ENCODE measurements at places on chromosomes 4 and X.

DNA sequence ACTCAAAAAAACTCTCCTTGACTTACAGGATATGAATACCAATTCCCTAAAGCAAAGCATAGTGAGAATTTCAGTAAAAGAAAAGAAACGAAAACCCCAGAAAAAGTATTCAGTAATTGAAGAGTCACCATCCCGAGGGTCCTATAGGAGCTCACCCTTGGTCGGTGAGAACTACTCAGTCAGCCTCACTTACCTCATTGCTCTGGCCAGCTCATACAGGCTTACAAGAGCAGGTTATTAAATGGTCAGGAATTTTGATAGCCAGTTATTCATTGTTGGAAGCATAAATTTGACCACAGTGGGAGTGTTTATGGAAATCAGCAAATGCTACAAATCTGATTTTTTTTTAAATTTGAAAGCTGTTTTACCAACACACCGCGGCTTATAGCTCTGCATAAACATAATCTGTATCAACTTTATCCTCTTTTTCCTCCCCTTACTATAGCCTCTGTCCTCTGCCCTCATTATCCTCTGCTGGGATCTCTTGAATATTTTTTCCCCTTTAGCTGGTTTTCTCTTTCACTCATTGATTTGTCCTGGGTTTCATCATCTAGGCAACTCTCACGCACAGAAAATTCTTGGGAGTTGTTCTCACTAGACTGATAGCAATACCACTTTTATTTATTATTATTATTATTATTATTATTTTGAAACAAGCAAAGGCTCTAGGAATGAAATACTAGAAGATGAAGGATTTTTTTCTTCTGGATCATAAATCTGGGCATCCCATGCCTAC is 11.0 kb upstream of the CXCL2 start:
- DNase-seq, result no peak

- DNase-seq, result no peak
Measured at GRCh38 chr4:101846550-101846949, 56.0 kb downstream of the BANK1 start.

DNA sequence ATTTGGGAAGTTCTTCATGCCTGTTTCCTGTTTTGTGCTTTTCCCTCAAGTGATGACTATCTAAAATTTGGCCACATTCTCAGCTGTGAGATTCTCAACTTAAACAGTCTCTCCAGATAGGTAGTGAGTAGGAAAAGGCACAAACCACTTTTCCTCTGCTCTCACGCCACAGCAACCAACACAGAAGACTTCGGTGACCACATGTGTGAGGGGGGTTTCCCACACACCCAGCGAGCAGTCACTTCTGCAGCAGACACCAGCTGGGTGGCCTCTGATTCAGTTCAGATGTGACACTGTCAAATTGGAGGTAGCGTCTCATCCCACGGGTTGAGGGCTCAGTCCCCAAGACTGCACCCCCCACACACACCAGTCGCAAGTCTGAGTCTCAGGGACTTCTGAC is 25.1 kb upstream of the CLDN34 start:
- DNase-seq, result no peak

GRCh38 chrX:49077941-49078340 is 1.7 kb downstream of the WDR45 start:
- no peak for DNase-seq

DNA sequence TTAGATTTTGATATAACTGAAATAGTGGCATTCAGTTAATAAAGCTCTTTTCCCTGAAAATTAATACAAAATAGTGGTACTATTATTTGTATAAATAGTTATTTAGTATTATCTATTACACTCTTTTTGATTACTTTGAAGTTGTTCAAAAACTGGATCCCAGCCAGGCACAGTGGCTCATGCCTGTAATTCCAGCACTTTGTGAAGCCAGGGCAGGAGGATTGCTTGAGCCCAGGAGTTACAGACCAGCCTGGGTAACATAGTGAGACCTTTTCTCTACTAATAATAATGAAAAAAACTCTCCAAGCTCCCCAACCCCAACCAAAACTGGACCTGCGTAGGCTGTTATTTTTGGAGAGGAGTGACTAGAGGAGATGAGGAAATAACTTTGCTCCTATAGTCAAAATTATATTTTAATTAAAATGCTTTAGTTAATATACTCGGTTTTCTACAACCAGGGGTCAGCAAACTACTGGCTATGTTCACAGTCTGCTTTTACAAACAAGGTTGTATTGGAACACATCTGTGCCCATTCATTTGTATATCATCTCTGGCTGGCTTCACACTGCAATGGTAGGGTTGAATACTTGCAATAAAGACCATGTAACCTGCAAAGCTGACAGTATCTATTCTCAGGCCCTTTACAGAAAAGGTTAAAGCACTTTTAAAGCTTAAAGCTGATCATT is 27.6 kb downstream of the GUCY1A1 start:
- no peak for DNase-seq

DNA sequence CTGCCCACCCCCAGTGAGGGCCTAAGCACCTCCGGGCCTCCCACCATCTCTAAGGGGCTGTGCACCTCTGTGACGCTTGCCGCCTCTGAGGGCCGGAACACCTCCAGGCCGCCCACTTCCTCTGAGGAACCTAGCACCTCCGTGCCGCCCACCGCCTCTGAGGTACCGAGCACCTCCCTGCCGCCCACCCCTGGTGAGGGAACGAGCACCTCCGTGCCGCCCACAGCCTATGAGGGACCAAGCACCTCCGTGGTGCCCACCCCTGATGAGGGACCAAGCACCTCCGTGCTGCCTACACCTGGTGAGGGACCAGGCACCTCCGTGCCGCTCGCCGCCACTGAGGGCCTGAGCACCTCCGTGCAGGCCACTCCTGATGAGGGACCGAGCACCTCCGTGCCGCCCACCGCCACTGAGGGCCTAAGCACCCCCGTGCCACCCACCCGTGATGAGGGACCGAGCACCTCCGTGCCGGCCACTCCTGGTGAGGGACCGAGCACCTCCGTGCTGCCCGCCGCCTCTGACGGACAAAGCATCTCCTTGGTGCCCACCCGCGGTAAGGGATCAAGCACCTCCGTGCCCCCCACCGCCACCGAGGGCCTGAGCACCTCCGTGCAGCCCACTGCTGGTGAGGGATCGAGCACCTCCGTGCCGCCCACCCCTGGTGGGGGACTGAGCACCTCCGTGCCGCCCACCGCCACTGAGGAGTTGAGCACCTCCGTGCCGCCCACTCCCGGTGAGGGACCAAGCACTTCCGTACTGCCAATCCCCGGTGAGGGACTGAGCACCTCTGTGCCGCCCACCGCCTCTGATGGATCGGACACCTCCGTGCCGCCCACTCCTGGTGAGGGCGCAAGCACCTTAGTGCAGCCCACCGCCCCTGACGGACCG is 977 bp downstream of the MAGEE1 start:
- no peak for DNase-seq

DNA sequence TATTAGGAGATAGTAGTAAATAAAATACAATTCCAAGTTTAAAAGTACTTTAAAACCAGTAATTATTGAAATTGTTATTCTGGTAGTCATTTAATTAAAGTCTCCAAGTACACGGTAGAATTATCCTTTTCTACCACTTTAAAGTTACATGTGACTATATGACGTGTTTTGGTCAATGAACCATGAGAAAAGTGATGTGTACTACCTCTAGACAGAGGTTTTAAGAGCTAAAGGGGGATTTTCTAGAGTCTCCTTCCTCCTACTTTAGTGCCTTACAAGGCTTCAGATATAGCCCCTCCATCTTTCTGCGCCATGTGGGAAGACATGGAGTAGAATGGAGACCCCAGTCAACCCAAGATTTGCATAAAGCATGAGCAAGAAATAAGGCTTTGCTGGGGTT is 2296.6 kb upstream of the AGA start:
- no peak for DNase-seq

DNA sequence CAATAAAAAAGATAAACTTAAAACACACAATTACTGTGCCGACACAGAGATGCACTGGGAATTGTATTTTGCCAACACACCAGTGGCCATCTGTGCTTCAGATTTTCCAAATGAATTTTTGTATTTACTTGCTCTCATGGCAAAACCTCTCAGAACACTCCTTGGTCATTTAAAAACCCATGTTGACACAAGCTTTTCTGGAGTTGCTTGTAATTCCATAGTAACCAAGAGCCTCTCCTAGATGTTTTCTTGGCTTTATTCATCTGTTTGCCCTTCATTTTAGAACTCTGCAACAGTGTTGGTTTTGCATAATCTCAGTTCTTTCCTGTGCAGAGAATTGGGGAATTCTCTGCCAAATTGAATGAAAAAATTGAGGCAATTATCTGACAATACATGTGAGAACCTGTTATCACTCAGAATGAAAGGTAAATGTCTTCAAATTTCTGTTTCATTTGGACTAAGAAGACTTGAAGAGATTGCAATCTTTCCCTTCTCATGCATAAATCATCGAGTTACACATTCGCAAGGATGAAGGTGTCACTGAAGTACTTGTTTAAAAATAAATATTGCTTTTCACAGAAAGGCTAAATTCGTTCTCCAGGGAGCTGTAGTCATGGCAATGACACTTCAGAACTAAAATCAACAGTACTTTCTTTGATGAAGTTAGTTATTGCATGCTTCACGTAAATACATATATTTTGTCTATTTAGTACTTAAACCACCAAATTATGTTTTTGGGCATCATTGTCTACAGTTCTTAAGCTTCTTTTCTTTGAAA is 301.8 kb upstream of the CTSO start:
- no peak for DNase-seq

- no peak for DNase-seq
Measured at GRCh38 chr4:185309770-185310169, 86.0 kb downstream of the LRP2BP start.

DNA sequence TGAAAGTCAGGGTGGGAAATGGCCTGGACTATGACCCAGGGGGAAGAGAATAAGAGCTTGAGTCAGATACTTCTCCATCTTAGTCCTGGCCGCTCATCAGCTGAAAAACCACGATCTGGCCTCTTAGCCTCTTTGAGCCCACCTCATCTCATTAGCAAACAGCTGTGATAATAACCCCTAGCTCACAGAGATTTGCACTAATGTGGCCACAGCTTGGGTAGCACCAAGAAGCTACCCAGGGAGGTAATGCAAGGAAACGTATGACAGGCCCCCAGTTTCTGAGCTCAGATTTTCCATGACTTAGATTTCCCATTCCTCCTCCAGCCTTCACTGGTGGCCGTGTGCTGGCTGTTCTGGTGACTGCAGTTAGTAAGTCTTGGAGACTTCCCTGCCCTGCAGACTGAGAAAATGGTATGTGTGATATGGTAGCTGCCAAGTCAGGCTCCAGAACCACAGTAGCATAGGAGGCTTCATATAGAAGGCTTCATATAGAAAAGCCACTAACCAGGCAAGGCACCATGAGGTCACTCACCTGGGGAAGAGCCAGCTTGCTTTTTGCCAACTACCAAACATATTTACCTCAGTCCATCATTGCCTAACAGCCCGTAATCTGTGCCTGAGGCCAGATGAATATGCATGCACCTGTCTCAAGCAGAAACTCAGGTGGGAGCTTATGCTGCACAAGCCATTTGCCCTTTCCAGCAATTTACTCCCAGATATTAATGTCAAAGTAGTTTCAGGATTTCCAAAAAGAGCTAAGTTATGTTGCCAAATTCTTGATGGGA is 51.4 kb upstream of the GABRE start:
- no peak for DNase-seq

- no peak for DNase-seq
Measured at GRCh38 chr4:175109933-175110332, 191.8 kb downstream of the ADAM29 start.

DNA sequence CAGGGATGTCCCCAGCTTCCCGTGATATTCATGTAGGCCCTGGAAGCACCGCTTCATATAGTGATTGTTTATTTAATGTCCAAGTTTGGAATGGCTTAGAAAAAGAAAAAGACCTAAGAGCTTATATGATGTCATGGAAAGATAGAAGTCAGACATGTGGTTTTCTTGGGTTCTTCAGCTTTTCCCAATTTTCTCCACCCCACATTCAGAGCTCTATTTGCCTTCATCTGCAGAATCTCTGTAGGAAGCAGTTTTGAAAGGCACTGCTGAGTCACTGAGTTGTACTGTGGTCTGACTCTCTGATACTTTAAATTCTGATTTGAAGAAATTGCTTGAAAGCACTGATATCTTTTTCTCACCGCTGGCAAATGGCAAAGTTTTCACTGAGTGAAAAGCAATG is 120.6 kb upstream of the EDNRA start:
- no peak for DNase-seq

- DNase-seq, result peak; percentile 14
Measured at GRCh38 chrX:19334945-19335626, 8.6 kb upstream of the PDHA1 start.

GRCh38 chr4:67680581-67681222 is 20.3 kb downstream of the UBA6 start:
- no peak for DNase-seq

GRCh38 chrX:21738950-21739287 is 19.0 kb downstream of the SMPX start:
- DNase-seq, result no peak

DNA sequence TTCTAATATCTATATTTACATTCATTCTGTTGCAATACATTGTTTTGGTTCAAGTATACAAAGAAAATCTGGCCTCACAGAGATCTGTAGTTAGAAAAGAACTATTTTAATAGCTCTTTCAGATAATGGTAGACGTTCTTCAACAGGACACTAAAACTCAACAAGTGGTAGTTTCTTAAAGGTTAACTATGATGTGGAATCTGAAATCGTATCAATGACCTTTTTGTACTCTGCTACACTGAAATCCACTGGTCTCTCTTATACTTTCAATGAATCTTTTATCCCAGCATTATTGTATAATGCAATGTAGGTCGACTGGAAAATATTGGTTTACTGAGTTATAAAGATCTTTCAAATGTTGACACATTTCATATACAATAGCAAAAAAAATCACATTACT is 12.7 kb downstream of the TMEM185A start:
- DNase-seq, result no peak

DNA sequence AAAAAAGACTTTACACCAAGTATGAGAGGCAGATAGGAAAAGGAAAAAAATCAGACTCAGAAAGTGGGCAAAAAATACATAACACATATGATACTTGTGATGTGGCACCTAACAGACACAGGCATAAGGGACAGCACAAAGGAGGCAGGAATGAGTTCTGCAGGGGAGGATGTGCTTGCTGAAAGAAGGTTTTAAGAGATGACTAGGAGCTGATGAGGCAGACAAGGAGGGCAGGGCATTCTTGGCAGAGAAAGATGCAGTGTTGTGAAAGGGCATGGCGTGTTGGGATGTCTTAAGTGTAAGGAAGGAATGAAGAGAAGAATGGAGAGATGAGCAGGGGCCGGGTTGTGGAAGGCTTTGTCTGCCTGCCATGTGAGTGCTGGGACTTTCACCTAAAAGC is 49.7 kb upstream of the TMEM154 start:
- DNase-seq, result no peak

DNA sequence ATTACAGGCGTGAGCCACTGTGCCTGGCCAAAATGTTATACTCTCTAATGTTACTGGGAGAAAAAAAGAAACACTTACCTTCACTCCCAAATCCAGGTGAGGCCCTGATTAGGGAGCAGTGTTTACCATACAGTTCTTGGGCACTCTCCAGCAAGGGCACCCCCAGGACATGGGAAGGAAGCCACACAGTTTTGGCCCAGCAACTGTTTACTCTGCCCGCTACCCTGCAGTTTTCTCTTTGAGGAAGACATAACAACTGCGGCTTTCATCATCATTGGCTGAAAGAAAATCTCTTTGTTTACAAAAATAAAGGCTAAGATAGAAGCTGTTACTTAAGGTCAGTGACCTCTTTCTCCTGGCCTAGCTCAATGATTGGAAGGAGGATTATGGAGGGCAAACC is 145.5 kb upstream of the DUSP21 start:
- DNase-seq, result no peak

Measured in neuronal stem cell (in vitro differentiated cells).